ENCODE measurements at places on chromosomes 3 and 15. TPM values are rescaled to one million over a fixed set of nuclear protein-coding genes. Genes with fewer than 3 reads are reported as not detected.

The FSIP1 gene
- 0.63 TPM for total RNA-seq

The HYAL1 gene
- total RNA-seq = 23.2 TPM

The KNG1 gene
- total RNA-seq = not detected

The MYO5C gene
- total RNA-seq = 9.8 TPM

The GREM1 gene
- 0.30 TPM for total RNA-seq

The DLL4 gene
- total RNA-seq = 8.1 TPM

The PPP4R2 gene
- total RNA-seq = 81.4 TPM

The REC114 gene
- total RNA-seq = not detected

The CELSR3 gene
- total RNA-seq = 1.5 TPM

The ITIH1 gene
- not detected for total RNA-seq

The P2RY12 gene
- 8.4 TPM for total RNA-seq

- H3K4me3 ChIP-seq = no peak overlapping the region
- H3K27ac ChIP-seq = no peak overlapping the region
- no peaks in the 10 kb centered on the region for H3K36me3 ChIP-seq
Measured at GRCh38 chr3:140117096-140117526, 182.1 kb downstream of the CLSTN2 start.

GRCh38 chr15:80183306-80183705, 30.5 kb downstream of the FAH start:
- no peak overlapping the region for H3K27ac ChIP-seq
- no peaks in the 10 kb centered on the region for H3K4me1 ChIP-seq
- DNase-seq = no peak

DNA sequence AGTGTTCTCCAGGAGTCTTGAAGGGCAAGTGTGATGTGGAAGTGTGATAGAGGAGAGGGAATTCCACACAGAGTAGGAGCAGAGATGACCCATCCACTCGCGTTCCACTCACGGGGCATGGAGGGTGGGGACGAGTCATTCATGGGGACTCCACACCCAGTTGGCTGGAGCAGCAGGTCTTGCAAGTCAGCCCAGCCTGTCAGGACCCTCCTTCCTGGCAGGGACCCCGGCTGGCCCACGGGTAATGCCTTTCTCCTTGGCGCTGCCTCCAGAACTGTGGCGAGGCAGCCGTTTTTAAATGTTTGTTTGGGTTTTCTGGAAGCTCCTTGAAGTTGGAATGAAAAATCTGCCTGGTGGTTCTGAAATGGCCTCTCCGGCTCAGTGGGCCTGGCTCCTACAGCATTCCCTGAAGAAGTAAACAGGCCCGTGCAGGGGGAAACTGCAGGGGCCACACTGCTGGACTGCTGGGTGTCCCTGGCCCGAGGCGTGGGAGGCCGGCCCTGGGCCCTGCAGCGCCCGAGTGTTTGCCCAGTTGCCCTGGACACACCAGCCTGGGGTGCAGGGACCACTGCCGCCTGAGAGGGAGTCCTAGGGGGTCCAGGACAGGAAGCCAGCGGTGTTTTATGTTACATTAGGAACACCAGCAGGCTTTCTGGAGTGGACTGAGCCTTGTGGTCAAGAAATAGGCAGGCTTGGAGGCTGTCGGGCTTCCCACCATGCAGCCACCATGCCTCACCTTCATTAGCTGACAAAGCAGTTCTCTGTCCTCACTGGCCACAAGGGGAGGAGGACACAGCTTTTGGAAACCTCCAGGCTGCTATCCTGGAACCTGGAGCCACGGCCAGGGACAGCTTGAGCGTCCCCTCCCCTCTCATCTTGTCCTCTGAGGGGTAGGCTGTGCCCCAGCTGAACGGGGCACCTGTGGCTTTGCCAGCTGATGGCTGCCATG, 61.3 kb downstream of the CEMIP start:
- H3K27me3 ChIP-seq = no peaks in the 10 kb centered on the region
- H3K4me1 ChIP-seq = no peaks in the 10 kb centered on the region
- H3K36me3 ChIP-seq = no peaks in the 10 kb centered on the region
- no peak for DNase-seq
- H3K27ac ChIP-seq = no peak overlapping the region

GRCh38 chr3:158775426-158776410, 26.1 kb upstream of the MFSD1 start:
- H3K27me3 ChIP-seq = no peaks in the 10 kb centered on the region
- DNase-seq = no peak
- H3K27ac ChIP-seq = no peak overlapping the region
- H3K4me3 ChIP-seq = no peak overlapping the region
- H3K4me1 ChIP-seq = no peaks in the 10 kb centered on the region
- H3K36me3 ChIP-seq = no peaks in the 10 kb centered on the region

DNA sequence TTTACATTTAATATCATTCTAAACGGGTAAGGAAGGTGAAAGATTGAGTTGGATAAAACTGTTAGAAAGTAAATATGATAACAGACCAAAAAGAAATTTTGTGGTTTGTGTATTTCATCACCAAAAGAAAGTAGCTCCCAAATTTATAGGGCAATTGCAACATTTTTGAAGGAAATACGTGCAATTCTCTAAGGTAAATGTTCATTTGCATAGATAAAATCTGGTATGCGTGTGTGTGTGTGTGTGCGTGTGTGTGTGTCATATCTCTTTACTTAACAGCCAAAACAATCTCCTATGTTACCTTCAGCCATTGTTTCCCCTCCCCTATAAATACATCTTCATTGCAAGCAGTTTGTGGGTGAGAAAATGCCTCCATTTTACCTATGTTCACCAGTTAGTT, 208.4 kb downstream of the TNIK start:
- H3K4me1 ChIP-seq = no peaks in the 10 kb centered on the region
- H3K27ac ChIP-seq = no peak overlapping the region
- DNase-seq = no peak

- H3K27me3 ChIP-seq = no peaks in the 10 kb centered on the region
- peaks cover 5% of the 10 kb centered on the region for H3K4me1 ChIP-seq
- peak overlapping the region; percentile 69 for H3K27ac ChIP-seq
- no peak overlapping the region for H3K4me3 ChIP-seq
- H3K36me3 ChIP-seq = no peaks in the 10 kb centered on the region
Measured at GRCh38 chr15:70714015-70714414, 49.3 kb downstream of the UACA start.

GRCh38 chr3:66609660-66610561, 109.1 kb upstream of the LRIG1 start:
- no peak overlapping the region for H3K4me3 ChIP-seq
- H3K27ac ChIP-seq = no peak overlapping the region
- no peaks in the 10 kb centered on the region for H3K36me3 ChIP-seq
- DNase-seq = no peak

DNA sequence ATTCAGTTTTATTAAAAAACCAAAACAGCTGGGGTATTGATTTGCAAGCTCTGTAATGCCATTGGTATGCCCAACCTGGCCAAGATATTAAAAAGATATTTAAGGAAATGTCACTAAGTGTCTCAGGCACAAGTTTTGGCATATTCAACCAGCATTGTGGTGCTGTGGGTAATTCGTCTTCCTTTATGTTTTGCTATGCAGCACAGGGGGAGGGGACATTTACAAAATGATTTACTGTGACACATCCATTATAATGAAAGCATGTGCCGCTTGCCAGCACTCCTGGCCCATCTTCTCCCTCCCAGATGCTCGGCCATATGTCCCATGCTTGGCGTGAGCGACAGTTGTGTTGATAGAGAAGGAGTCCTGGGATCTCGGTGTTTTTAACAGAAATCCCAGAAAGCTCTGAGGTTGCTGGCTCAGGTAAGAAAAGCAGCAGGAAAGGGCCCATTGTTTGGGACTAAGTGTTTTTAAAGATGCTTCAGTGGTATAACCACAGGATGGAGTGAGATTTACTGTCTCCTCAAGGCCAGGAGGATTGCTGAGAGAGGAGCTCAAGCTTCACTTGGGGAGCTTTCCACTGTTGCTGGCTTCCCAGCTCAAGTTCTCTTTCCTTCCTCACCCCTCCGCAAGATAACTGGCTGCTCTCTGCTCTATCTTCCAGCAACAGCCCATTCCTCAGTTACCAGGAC, 158.2 kb upstream of the TSC22D2 start:
- H3K27ac ChIP-seq = no peak overlapping the region
- no peaks in the 10 kb centered on the region for H3K4me1 ChIP-seq
- no peaks in the 10 kb centered on the region for H3K36me3 ChIP-seq
- H3K27me3 ChIP-seq = no peaks in the 10 kb centered on the region
- no peak for DNase-seq
- H3K4me3 ChIP-seq = no peak overlapping the region

DNA sequence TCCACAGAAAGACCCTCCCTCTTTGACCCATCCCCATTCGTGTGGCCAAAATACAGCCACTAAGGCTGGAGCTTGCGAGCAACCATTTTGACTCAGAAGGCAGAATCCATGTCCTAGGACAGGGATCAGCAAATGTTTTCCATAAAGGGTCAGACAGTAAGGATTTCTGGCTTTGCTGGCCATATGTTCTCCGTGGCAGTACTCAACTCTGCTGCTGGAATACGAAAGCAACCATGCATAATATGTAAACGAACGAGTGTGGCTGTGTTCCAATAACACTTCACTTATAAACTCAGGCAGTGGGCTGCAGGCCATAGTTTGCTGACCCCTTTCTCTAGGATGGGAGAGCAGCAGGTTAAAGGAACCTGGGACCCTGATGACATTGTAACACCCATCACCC, 77.6 kb upstream of the WNT5A start:
- no peak overlapping the region for H3K4me3 ChIP-seq
- H3K4me1 ChIP-seq = no peaks in the 10 kb centered on the region

DNA sequence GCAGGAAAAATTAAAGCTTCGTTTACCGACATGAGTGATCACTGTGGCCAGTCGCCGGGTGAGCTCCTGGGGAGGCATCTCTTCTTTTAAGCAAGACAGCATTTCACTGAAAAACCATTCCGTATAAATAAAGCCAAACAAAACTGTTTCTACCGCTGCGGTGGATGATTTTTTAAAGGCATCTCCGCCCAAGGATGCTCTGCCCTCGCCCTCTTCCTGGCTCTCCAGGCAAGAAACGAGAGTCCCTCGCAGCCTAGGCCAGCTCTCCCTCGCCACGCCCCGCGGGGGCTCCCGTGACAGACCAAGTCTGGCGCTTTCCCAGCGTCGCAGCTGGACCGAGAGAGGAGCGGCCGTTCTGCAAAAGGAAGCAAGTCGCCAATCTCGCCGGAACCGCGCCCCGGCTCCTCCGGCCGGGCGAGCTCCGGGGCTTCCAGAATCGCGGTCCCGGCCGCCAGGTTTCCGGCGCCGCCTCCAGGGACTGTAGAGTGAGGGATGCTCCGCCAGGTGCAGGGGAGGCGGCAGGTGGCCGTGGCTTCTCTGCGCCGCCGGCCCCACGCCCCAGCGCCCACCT, 458 bp downstream of the MCF2L2 start:
- peak; percentile 45 for DNase-seq
- no peaks in the 10 kb centered on the region for H3K36me3 ChIP-seq
- H3K27ac ChIP-seq = no peak overlapping the region
- peaks cover 21% of the 10 kb centered on the region for H3K4me1 ChIP-seq

GRCh38 chr3:11544412-11545181, 99.1 kb downstream of the VGLL4 start:
- DNase-seq = no peak
- no peaks in the 10 kb centered on the region for H3K27me3 ChIP-seq
- H3K36me3 ChIP-seq = no peaks in the 10 kb centered on the region
- H3K27ac ChIP-seq = peak overlapping the region; percentile 66

- H3K4me1 ChIP-seq = no peaks in the 10 kb centered on the region
- H3K27ac ChIP-seq = no peak overlapping the region
- H3K36me3 ChIP-seq = no peaks in the 10 kb centered on the region
- H3K27me3 ChIP-seq = no peaks in the 10 kb centered on the region
- DNase-seq = no peak
Measured at GRCh38 chr3:98573181-98573728, 20.2 kb downstream of the CPOX start.

GRCh38 chr15:52673312-52673711, 5.9 kb downstream of the ATOSA start:
- no peak overlapping the region for H3K4me3 ChIP-seq
- no peaks in the 10 kb centered on the region for H3K27me3 ChIP-seq
- no peaks in the 10 kb centered on the region for H3K36me3 ChIP-seq

DNA sequence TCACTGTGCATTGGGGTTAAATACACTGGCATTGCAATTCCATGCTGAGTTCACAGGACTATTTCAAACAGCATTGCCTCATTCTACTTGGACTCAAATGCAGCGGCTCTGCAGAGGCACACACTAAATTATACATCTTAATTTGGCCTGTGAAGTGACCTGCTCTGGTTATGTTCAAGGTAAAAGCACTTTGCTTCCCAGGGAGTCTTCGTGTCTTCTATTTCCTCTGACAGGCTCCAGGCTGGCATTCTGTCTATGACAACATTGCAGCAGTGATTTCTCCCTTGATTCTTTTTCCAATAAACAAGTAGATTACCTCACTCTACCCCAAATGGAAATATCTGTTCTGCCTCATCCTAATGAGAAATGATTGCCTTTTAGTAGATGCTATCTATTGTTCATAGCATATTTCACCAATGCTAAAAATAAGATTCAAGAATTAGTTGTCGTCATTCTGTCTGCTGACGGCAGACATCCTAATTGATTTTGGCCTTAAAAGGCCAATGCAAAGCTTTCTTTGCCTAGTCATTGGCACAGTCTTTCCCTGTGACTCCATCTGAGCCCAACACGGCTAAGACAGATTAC, 33.8 kb downstream of the FMN1 start:
- H3K27me3 ChIP-seq = no peaks in the 10 kb centered on the region
- no peak overlapping the region for H3K27ac ChIP-seq
- H3K4me3 ChIP-seq = no peak overlapping the region
- no peaks in the 10 kb centered on the region for H3K4me1 ChIP-seq

GRCh38 chr3:143203848-143204247, 84.3 kb downstream of the CHST2 start:
- H3K4me1 ChIP-seq = no peaks in the 10 kb centered on the region
- H3K4me3 ChIP-seq = no peak overlapping the region
- H3K27ac ChIP-seq = no peak overlapping the region
- no peaks in the 10 kb centered on the region for H3K36me3 ChIP-seq
- H3K27me3 ChIP-seq = no peaks in the 10 kb centered on the region

- H3K27me3 ChIP-seq = no peaks in the 10 kb centered on the region
- H3K27ac ChIP-seq = peak within 1 kb of the TSS; percentile 46
- peaks cover 87% of the 10 kb centered on the region for H3K4me1 ChIP-seq
- peak within 1 kb of the TSS; percentile 28 for H3K4me3 ChIP-seq
Measured at GRCh38 chr3:45026038-45026437, at the start of gene CLEC3B. Gene CLEC3B, plus strand, starts transcription at chr3:45026303. Its CDS starts 60 bp downstream, at chr3:45026363.

DNA sequence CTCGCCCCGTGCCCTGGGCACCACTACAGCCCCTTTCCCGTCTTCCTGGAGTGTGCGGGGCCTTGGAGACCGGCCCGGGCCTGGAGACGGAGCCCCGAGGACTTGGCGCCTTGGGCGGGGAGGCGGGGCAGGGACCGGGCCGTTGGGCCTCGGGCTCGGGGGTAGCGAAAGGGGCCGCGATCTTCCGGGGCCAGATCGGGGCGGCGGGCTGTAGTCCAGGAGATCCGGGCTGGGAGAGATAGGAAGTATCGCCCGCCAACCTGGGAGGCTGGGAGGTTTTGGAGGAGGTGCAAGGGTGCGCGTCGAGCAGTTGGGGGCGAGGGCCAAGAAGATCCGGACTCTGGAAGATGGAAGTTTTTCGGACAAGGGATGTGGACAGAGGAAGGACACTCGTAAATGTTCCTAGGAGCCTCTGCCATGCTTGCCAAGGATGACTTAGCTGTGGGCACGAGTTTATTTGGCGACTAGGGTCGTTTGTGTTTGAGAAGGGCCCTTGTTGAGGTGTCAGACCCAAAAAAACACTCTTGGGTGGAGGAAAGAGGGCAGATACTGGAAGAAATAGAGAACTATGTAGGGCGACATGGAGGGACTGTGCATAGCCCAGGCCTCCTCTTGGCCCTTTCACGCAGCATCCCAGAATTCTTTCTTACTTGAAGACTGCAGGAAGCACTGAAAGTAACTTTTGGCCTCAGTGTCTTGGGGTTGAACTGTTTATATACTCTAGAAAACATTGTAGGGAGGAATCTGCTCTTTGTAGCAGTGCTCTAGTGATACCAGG, 712 bp downstream of the RTF1 start:
- peak overlapping the region; percentile 98 for H3K4me3 ChIP-seq
- peaks cover 53% of the 10 kb centered on the region for H3K4me1 ChIP-seq
- H3K36me3 ChIP-seq = no peaks in the 10 kb centered on the region
- H3K27ac ChIP-seq = peak overlapping the region; percentile 90
- DNase-seq = no peak

Data from tibial nerve (tissue), 4 donors.